ENCODE measurements at places on chromosomes 12 and 14.
A peak's percentile ranks its signal among the peaks of the same experiment; 100 is the strongest.

- DNase-seq: peak; percentile 9
These were observed 8.5 kb downstream of the CRACR2A start for GRCh38 chr12:3744229-3744901.

DNA sequence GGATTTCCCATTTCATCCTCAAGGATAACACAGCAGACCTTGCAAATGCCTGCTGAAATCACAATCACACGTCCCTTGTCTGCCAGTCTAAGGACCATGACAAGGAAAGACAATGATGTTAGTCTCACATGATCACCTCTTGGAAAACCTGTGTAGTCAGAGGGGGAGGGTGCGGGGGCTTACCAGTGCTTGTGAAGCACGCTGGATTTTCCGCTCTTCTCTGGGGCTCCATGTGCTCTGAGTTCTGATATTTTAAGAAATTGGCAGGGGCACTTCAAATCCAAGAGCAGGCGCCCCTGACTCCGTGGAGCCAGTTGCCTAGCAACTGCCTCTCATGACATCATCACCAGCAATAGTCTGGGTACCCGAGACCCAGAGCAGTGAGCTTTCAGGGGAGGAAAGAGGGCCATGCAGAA is 200.9 kb upstream of the C14orf180 start:
- no peak for DNase-seq

- DNase-seq: no peak
These were observed 963 bp upstream of the TINF2 start for GRCh38 chr14:24243336-24243836.

- DNase-seq: peak; percentile 31
These were observed 54.4 kb downstream of the EFCAB11 start for GRCh38 chr14:89899917-89900663.

- peak; percentile 15 for DNase-seq
These were observed 158.7 kb downstream of the METTL25 start for GRCh38 chr12:82517027-82517426.

GRCh38 chr12:80116735-80117134 is 17.4 kb downstream of the OTOGL start:
- peak; percentile 12 for DNase-seq

DNA sequence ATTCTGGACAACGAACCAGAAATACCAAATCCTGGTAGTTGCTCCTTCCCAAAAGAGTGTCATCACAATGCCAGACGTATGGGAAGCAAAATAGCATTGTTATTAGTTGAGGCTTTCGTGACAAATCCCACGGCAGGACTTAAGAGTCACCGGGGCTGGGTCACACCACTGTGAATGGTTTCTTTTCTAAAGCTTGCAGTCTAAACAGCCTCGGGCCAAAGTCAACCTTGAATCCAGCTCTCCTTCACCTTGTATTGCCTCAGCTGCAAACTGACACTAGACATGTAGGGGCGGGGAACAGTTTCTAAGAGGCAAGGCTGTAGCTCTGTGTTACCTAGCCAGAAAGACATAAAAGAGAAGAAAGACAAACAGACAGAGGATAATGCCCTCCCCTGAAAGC is 734.8 kb downstream of the MED13L start:
- DNase-seq: no peak

DNA sequence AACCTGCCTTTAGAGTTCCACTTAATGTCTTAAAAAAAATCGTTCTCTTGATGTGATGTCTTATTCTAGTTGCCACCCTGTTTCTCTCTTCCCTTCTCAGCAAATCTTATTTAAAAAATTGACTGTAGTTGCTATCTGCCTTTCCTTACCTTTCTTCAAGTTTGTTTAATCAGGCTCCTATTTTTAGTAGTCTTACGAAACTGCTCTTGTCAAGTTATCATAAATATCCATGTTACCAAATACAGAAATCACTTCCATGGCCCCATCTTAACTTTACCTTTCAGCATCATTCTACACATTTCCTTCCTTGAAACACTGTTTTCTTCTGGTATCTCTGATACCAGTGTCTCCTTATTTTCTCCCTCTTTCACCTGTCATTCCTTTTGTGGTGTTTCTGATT is 227.3 kb downstream of the ERC1 start:
- DNase-seq: no peak

DNA sequence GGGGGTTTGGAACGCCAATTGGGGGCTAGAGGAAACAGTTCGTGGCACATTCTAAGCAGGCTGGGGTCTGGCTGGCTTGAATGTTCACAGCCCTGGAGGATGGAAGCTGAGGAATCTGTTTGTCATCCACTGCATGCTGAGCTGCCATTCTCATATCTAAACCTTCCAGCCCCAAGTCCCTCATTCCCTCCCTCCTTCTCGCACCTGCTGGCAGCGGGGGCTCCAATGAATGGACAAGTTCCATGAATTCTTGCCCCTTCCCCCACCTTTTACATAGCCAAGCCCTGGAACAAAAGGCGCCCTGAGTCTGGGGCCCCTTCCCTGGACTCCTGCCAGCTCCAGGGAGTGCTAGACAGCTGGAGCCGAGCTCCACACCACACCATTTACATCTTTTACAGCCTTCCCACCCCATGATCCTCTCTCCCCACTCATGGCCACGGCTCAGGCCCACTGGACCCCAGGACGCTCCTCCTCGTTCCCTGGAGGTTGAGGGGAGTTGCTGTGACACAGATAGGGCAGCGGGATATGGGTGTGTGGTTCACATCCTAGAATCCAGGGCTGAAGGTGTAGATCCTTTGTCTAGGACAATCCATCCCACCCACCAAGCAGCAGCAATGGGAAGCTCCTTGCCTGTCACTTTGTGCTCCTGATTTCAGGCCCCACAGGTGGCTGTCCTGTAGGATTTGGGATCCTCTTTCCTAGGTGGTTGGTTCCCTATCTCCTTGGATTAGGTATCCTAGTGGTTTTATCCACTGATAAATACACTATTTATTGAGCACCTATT is 21.7 kb upstream of the VRTN start:
- DNase-seq: no peak

GRCh38 chr12:15580431-15580830 is 208.8 kb downstream of the EPS8 start:
- DNase-seq: no peak

GRCh38 chr14:34324363-34324795 is 137.7 kb downstream of the SPTSSA start:
- DNase-seq: peak; percentile 27

GRCh38 chr12:52522346-52523011 is 2.3 kb upstream of the KRT5 start:
- DNase-seq: peak; percentile 67

GRCh38 chr12:34302131-34302885 is 280.0 kb downstream of the ALG10 start:
- no peak for DNase-seq

DNA sequence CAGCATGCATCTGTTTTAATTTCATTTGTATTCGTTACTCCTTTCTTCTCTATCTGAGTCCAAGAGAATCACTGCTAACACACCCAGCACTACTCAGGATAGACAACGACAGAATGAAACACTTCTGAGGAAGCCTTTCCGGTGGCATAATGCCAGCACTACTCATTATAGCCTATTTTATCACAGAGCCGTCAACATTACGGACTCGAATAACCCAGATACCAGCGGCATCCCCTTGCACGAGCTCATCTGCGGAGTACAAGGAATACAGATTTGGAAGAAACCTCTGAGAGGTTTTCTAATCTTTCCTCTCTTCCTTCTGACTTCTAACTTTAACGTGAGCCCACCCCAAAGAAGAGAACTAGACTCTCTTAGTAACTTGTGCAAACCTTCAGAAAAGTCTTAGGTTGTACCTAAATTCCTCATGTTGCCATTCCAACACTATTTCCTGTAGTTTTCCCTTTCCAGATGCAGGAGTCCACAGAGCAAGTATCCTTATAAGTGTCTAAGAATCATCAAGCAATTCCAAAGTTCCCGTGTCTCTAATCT is 248.1 kb downstream of the APAF1 start:
- no peak for DNase-seq

- DNase-seq: peak; percentile 14
These were observed 21.3 kb downstream of the DCAF4 start for GRCh38 chr14:72947366-72948160.

DNA sequence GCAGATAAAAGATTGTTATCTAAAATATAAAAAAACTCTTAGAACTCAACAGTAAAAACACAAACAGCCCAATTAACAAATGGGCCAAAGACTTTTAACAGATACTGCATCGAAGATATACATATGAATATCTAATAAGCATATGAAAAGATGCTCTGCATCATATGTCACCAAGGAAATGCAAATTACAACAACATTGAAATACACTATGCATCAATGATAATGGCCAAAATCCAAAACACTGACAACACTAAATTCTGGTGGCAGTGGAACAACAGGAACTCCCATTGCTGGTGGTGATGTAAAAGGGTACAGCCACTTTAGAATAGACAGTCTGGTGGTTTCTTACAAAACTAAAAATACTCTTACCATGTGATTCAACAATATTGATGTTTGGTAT is 40.8 kb downstream of the KLHDC2 start:
- DNase-seq: no peak

DNA sequence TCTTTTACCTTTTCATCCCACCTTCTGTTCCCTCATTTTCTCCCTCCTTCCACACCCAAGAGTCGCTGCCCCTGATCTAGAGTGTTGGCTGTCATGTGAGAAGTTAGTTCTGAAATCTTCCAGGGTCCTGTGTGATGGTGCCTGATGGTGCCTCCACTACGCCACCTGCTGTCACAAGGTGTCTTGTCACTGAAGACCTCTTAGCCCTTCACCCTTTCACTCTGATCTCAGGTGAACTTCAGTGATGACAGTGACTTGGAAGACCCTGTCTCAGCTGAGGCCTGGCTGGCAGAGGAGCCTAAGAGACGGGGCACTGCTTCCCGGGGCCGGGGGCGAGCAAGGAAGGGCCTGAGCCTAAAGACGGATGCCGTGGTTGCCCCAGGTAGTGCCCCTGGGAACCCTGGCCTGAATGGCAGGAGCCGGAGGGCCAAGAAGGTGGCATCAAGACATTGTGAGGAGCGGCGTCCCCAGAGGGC is 7.6 kb upstream of the PFDN5 start:
- peak; percentile 42 for DNase-seq

GRCh38 chr14:93528884-93529558 is 98.3 kb downstream of the UNC79 start:
- DNase-seq: no peak

DNA sequence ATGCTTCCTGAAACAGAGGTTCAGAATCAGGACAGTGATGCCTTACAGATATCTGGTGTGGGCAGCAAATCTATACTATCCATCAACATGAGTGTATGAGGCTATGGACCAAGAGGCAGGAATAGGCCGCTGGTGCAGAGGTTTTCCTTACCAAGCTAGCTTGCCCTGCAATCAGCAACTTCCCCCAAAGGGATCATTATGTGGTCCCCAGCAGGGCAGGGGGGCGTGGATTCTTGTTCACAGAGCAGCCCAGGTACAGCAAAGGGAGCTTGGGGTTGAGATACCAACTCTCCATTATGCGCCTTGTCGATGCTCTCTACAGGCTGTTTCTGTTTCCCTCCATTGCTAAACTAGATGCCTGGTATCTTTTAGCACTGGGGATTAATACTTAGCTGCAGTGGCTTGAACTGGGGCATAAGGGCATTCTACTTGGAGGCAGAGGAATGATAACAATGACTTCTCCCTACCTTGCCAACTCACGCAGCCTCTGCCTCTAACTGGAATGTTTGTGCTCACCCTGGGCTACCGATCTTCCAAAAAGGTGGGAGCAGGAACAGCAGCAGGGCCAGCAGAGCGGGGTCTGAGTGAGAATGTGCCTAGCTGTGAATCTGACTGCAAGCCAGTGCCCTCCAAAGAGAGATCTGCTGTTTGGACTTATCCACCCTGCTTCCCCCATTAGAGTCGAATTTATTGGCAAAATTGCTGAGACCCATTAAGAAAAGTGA is 10.3 kb upstream of the KRT1 start:
- DNase-seq: no peak

GRCh38 chr12:27464220-27464554 is 17.7 kb downstream of the SMCO2 start:
- DNase-seq: peak; percentile 72

GRCh38 chr14:56887216-56887615 is 76.9 kb upstream of the OTX2 start:
- DNase-seq: no peak

DNA sequence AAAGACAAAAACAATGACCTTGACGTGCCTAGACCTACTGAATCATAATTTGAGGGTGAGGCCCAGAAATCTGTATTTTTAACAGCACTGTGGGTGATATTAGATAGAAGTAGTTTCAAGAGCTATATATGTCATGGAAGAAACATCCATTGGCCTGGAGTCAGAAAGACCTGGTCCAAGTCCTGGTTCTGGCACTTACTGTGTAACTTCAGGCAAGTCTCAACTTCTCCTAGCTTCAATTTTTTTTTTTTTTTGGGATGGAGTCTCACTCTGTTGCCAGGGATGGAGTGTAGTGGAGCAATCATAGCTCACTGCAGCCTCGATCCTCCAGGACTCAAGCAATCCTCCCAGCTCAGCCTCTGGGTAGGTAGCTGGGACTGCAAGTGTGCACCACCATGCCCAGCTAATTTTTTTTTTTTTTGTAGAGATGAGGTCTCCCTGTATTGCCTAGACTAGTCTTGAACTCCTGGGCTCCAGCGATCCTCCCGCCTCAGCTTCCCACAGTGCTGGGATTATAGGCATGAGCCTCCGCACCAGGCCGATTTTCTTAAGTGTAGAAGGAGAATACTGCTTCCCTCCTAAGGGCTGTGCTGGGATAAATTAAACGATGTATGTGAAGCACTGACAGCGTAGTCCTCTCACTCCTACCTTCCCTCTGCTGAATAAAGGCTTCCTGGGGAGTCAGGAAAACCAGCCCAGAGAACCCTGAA is 14.3 kb upstream of the GPX2 start:
- no peak for DNase-seq

GRCh38 chr12:62808166-62808879 is 126.6 kb downstream of the PPM1H start:
- DNase-seq: no peak

GRCh38 chr12:30896461-30896860 is 30.1 kb upstream of the TSPAN11 start:
- no peak for DNase-seq

GRCh38 chr12:55642267-55642666 is 5.6 kb downstream of the OR10P1 start:
- no peak for DNase-seq

DNA sequence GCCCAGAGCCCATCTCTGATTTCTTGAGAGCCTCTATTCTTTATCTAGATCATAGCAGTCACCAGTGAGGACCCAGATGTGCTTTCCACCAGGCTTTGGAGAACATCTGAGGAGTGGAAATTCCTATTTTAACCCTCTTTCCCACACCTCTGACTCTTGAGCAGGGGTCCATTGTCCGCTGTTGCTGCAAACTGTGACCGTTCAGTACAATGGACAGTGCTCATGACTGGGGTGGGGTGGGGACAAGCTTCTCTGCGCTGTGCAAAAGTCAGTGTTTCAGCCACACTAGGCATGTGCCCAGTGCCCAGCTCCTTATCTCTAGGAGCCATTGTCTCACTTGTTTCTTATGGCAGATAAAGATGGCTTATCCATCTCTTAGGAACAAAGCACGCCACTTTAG is 16.9 kb upstream of the KRT7 start:
- DNase-seq: no peak

DNA sequence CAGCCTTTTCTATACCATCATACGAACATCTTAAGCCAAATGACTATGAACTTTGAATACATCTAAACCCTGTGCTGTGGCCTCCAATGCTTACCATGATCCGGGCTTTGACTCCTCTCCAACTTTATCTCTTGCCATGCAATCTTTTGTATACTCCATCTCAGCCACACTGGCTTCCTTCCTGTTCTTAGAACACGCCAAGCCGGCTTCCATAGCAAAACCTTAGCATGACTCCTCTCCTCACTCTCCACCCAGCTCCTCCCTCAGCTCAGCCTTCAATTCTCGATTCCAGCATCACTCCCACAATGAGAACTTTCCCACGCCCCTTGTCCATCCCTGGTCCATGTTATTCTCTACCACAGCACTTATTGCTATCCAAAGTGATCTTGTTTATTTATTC is 228.3 kb downstream of the NTF3 start:
- DNase-seq: no peak

All from LHCN-M2 (cell line).